ENCODE measurements at places on chromosomes 4 and X.

DNA sequence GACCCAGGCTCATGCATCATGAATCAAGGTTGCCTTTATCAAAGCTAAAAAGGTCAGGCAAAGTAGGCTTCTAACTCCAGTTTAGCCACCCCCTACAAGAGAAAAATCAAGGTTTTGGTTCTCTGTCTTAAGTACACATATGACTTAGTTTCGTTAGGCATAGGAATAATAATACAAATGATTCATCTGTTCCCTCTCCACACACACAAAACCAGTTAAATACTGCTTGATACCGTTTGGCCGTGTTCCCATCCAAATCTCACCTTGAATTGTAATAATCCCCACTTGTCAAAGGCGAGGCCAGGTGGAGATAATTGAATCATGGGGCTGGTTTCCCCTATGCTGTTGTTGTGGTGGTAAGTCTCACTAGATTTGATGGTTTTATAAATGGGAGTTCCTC lies 226.2 kb downstream of the HS6ST2 start:
- DNase-seq: no peak

DNA sequence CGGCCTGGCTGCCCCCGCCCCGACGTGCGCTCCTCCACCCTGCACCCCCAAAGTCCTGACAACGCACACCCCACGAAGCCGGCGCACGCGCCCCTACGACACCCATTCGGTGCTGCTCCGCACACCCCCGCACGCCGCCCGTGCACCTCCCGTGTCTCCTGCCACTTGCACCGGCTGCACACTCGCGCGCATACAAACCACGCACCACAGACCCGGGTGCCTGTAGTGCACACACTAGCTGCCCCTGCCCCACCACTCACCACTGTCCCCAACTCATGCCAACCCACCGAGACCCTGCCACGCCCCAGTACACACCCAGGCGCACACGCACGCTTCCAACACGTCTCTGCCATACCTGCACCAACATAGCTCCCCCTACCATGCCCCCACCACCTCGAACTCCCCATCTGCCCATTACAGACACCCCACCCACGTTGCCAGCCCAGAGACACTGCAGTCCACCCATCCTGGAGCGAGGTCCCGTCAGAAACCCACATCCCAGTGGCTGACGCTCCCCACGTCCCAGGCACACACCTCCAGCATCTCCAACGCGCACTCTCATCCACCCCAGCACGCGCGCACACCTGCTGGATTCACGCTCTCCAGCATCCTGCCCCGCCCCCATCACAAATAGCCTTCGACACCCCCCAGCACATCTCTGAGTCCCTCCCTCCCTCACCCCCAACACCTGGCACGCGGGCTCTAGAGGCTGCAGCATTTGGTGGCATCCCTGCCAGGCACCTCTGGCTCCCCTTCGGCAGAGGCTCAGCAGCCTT lies 4.2 kb upstream of the DUSP9 start:
- no peak for DNase-seq

- no peak for DNase-seq
These were observed 616 bp downstream of the MAML3 start for GRCh38 chr4:140153419-140153717.

- no peak for DNase-seq
These were observed 428.8 kb downstream of the NKX6-1 start for GRCh38 chr4:84070289-84070688.

GRCh38 chrX:114338870-114339269 lies 245.0 kb upstream of the HTR2C start:
- no peak for DNase-seq

DNA sequence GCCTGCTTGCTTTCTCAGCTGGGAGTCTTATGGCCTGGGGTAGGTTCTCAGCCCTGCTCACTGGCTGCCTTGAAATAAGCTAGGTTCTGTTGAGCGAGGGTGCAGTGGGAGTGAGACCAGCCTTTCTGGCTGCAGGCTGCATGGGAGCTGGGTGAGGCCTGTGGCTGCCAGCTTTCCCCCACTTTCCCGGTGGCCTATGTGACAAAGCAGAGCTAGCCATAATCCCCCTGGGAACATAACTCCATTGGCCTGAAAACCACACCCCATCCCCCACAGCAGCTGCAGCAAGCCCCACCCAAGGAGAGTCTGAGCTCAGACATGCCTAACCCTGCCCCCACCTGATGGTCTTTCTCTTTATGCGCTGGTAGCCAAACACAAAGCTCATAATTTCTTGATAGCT lies 118.9 kb downstream of the KLHL4 start:
- DNase-seq: no peak

DNA sequence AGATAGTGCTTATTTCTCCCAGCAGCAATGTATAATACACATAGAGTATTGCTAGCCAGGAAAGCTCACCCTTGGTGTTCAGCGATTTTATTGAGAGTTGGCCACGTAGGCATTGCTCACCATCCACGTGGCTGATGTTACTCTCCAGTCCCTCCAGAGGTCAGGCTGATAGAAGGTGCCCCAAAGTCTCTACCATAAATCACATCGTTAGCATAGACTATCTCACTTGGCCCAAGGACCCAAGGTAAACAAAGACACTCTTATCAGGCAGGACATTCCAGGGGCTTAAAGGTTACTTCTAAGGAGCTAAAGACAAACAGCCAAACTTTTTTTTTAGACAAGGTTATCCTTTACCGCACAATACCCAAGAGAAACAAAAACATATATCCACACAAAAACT lies 30.3 kb upstream of the RGN start:
- no peak for DNase-seq

DNA sequence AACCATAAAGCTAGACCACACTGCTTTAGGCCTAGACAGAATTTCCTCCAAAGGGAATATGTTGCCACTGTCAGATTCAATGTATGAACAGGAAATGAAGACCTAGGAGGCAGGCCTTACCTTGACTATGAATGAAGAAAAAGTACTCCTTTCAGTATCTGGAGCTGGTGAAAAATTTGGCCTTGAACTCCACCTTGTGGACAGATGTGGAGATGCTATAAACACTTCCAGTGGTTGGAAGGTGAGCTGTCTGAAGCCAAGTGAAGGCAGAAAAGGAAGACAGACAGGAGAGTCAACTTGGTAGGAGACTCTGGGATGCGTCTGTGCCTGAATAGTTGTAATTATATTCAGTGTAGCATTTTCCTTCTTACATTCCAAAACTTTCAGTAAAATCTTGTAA lies 17.2 kb downstream of the SPIN3 start:
- DNase-seq: peak; percentile 17

- DNase-seq: no peak
These were observed 22.3 kb downstream of the RAP1GDS1 start for GRCh38 chr4:98283219-98284189.

DNA sequence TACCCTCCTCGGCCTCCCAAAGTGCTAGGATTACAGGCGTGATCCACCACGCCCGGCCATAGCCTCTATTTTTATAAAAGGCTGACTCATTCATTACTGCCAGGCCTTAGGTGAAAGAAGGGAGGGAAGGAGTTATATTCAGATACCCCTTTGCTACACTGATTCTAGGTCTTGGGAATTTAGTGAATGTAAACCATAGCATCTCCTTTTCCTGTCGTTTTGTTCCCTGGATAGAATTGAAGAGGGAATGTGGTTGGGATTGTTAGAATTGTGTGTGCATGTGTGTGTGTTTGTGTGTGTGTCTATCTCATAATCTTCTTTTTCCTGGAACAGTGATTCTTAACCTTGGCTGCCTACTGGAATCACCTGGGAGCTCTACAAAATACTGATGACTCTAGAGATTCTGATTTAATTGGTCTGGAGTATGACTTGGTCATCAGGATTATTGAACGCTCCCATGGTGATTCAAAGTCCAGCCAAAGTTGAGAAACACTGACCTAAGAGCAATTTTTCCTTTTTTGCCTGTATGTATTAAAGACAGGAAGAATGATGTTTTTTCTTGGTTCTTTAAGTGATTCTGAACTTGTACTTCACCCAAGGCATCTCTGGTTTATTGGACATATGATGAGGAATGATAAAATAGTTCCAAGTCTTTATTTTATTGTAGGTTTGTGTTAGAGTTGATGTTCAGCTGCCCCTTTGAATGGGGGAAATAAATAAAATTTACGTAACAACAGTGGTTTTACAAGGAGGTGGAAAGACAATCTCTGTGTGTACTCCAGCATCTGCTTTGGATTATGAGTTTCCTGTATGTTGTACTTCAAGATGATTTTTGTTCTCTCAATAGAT lies 37.0 kb downstream of the NAP1L5 start:
- no peak for DNase-seq

- no peak for DNase-seq
These were observed 9.1 kb upstream of the CFP start for GRCh38 chrX:47638816-47639215.

DNA sequence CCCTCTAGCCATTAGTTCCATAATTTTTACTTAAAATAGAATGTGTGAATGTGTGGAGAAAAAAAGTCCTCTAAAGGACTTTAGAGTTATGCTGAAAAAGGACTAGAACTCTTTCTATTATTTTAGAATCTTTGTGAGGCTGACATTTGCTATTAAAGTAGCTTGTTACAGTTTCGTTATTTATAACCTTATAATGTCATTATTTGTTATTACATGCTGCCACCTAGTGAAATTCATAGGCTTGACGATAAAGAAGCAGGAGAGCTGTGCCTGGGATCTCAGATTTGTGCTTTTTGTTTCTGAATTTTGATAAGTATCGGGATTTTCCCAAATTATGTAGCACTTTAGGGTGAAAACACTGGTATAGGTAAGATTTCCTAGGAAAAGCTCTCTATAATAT lies 38.5 kb upstream of the TAPT1 start:
- peak; percentile 18 for DNase-seq

GRCh38 chrX:66872771-66873170 lies 233.9 kb upstream of the EDA2R start:
- DNase-seq: no peak

DNA sequence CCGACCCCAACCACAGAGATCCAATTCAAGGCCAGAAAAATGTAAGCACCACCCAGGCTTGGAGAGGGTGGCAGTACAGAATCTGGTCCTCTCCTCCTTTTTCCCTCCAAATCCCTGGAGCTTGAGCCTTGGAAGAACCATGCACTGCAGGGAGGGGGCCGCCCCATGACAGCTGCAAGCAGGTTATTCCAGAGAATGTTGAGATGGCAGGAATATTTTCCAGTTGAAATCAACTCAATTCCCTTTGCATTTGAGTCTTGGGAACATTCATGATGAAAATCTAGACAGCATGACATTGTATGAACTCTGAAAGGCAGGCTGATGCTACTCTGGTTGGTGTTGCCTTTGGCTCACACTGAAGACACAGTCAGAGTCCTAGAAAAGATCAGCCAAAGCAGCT lies 386.6 kb upstream of the FGF16 start:
- DNase-seq: no peak
